ENCODE measurements at places on chromosomes 1 and 21.
A peak's percentile ranks its signal among the peaks of the same experiment; 100 is the strongest.

- peaks cover 19% of the 10 kb centered on the region for H3K4me1 ChIP-seq
- H3K27ac ChIP-seq = no peak overlapping the region
- H3K4me3 ChIP-seq = no peak overlapping the region
- H3K27me3 ChIP-seq = no peaks in the 10 kb centered on the region
Measured at GRCh38 chr1:1041092-1041523, 21.2 kb downstream of the AGRN start.

DNA sequence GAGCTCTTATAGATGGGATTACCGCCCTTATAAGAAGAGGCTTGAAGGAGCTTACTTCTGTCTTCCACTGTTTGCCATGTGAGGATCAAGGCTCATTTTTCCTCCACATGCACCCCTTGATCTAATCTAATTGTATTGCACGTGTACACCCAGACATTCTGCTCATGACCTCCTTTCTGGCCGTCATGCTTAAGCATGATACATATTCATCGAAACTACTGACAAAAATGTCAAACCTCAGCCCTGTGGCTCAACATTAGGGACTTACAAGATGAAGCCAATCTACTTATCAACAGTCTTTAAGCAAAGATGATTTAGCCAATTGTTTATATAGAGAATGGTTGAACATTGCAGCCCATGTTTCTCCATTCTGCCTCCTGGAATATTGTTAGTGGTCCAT lies 127.6 kb downstream of the XCL2 start:
- no peak overlapping the region for H3K4me3 ChIP-seq
- H3K27ac ChIP-seq = no peak overlapping the region
- no peaks in the 10 kb centered on the region for H3K4me1 ChIP-seq
- no peaks in the 10 kb centered on the region for H3K36me3 ChIP-seq
- no peaks in the 10 kb centered on the region for H3K27me3 ChIP-seq
- DNase-seq = no peak

GRCh38 chr1:63414691-63415365 lies 47.4 kb downstream of the ALG6 start:
- H3K36me3 ChIP-seq = no peaks in the 10 kb centered on the region
- no peak for DNase-seq
- H3K27me3 ChIP-seq = no peaks in the 10 kb centered on the region
- H3K27ac ChIP-seq = no peak overlapping the region

- no peak overlapping the region for H3K27ac ChIP-seq
- no peaks in the 10 kb centered on the region for H3K27me3 ChIP-seq
- no peak for DNase-seq
Measured at GRCh38 chr1:205948039-205948438, 4.8 kb upstream of the SLC26A9 start.

GRCh38 chr1:158371188-158371953 lies 17.7 kb downstream of the CD1E start:
- H3K36me3 ChIP-seq = no peaks in the 10 kb centered on the region
- no peak overlapping the region for H3K27ac ChIP-seq
- no peak overlapping the region for H3K4me3 ChIP-seq
- DNase-seq = no peak
- H3K27me3 ChIP-seq = no peaks in the 10 kb centered on the region

DNA sequence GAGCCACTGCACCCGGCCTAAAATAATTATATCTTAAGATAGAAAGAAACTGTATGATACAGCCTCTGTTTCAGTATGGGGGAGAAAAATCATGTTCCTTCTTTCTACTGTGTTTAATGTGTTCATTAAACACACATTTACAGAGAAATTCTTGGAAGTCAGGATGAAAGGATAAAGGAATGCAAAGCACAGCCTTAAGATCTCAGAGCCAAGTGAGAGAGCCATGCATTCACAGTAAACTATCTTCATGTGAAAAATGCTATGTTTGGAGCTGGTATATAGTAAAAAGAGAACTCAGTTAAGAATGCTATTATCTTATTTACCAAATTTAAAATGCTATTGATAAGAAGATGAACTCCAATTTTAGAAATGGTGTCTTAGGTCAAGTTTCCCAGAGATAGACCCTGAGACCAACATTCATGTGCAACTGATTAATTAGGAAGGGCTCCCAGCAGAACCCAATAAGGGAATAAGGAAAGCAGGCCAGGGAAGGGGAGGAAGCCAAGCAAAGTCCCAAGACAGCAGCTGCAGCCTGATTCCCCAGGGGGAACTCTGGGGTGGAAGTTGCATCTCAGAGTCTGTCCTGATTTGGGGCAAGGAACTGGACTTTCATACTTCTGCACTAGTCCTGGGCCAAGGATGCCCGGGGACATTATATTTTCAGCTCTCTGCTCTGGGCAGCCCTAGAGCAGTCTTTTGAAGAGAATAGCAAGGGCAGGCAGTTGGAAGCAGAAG lies 130.0 kb upstream of the ZNF648 start:
- peak overlapping the region; percentile 46 for H3K27ac ChIP-seq
- peaks cover 6% of the 10 kb centered on the region for H3K4me1 ChIP-seq
- H3K4me3 ChIP-seq = no peak overlapping the region
- H3K27me3 ChIP-seq = no peaks in the 10 kb centered on the region

- H3K27me3 ChIP-seq = no peaks in the 10 kb centered on the region
- DNase-seq = no peak
- no peak overlapping the region for H3K4me3 ChIP-seq
- no peaks in the 10 kb centered on the region for H3K4me1 ChIP-seq
- no peak overlapping the region for H3K27ac ChIP-seq
Measured at GRCh38 chr21:33185852-33186251, 43.9 kb upstream of the IFNAR2 start.

- H3K27me3 ChIP-seq = no peaks in the 10 kb centered on the region
- no peak overlapping the region for H3K4me3 ChIP-seq
- H3K36me3 ChIP-seq = no peaks in the 10 kb centered on the region
- no peak for DNase-seq
- no peak overlapping the region for H3K27ac ChIP-seq
Measured at GRCh38 chr1:9004700-9005394, 21.4 kb downstream of the SLC2A7 start.

GRCh38 chr1:216144661-216145450 lies 278.4 kb downstream of the USH2A start:
- DNase-seq = no peak
- H3K27me3 ChIP-seq = no peaks in the 10 kb centered on the region
- no peak overlapping the region for H3K4me3 ChIP-seq
- no peaks in the 10 kb centered on the region for H3K36me3 ChIP-seq

- no peak overlapping the region for H3K27ac ChIP-seq
- H3K36me3 ChIP-seq = no peaks in the 10 kb centered on the region
- no peak overlapping the region for H3K4me3 ChIP-seq
- no peak for DNase-seq
Measured at GRCh38 chr1:214108097-214108446, 120.3 kb downstream of the PROX1 start.

DNA sequence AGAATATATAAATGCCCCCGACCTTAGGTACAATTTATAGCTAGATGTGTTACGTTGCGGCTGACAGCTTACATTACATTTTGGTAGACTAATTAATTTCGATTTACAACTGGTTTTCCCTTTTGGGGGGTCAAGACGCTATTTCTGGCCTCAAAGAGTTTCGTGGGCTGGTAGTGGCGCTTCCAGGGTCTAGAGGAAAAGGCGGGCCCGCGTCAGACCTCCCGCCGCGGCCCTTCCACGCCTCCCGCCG lies 391 bp downstream of the IFT25 start:
- H3K4me1 ChIP-seq = peaks cover 47% of the 10 kb centered on the region
- H3K27ac ChIP-seq = peak overlapping the region; percentile 87
- H3K4me3 ChIP-seq = peak overlapping the region; percentile 70

GRCh38 chr1:95953015-95953414 lies 719.0 kb downstream of the RWDD3 start:
- H3K4me1 ChIP-seq = peaks cover 17% of the 10 kb centered on the region
- no peak overlapping the region for H3K27ac ChIP-seq
- no peak overlapping the region for H3K4me3 ChIP-seq
- H3K27me3 ChIP-seq = no peaks in the 10 kb centered on the region

- H3K36me3 ChIP-seq = no peaks in the 10 kb centered on the region
- no peaks in the 10 kb centered on the region for H3K27me3 ChIP-seq
- DNase-seq = peak; percentile 64
- no peaks in the 10 kb centered on the region for H3K4me1 ChIP-seq
Measured at GRCh38 chr1:160855181-160855981, 7.3 kb downstream of the CD244 start.

DNA sequence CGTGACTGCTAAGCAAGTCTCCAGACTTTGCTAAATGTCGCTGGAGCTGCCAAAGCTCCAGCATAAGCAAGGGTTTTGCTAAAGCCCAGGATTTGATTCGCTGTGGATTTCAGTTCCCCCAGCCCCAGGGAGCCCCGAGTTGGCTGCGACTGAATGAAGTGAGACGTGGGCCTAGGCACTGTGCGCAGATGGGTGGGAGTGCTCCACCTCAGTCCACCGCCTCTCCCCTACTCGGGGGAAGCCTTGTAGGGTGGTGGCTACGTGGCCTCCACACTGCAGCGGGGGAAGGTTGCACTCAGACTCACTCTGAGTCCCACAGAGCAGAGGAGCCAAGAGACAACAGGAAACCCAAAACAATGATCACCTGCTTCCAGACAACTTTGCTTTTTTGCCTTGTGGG lies 397.8 kb upstream of the VAMP3 start:
- H3K27ac ChIP-seq = no peak overlapping the region
- no peaks in the 10 kb centered on the region for H3K27me3 ChIP-seq
- no peaks in the 10 kb centered on the region for H3K4me1 ChIP-seq
- no peaks in the 10 kb centered on the region for H3K36me3 ChIP-seq
- no peak overlapping the region for H3K4me3 ChIP-seq

GRCh38 chr1:217574265-217574949 lies 56.5 kb downstream of the GPATCH2 start:
- no peak overlapping the region for H3K4me3 ChIP-seq
- no peaks in the 10 kb centered on the region for H3K27me3 ChIP-seq
- H3K36me3 ChIP-seq = no peaks in the 10 kb centered on the region
- H3K4me1 ChIP-seq = no peaks in the 10 kb centered on the region
- DNase-seq = no peak

GRCh38 chr1:36628804-36629203 lies 146.1 kb upstream of the CSF3R start:
- no peak for DNase-seq
- H3K4me3 ChIP-seq = no peak overlapping the region
- H3K27me3 ChIP-seq = no peaks in the 10 kb centered on the region

DNA sequence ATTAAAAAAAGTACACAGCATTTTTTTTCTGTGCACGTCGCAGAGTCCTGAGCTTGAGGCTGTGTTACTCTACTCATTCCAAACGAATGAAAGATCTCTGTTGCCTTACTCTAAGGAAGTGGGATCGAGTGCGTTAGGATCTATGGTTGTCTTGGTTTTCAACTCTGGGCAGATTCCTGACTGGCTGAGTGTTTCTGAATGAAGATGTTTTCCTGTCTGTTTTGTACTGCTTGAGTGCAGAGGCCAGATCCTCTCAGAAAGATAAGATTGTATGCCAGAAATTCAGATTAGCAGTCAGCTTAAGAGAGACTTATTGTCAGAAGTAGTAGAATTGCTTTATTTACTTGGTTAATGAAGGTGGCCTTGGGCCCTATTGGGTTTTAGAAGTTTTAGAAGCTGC lies 14.0 kb downstream of the PLA2G2E start:
- H3K4me1 ChIP-seq = no peaks in the 10 kb centered on the region
- H3K4me3 ChIP-seq = no peak overlapping the region
- no peak overlapping the region for H3K27ac ChIP-seq

GRCh38 chr1:173100476-173101107 lies 49.9 kb upstream of the TNFSF18 start:
- no peaks in the 10 kb centered on the region for H3K4me1 ChIP-seq
- no peak overlapping the region for H3K27ac ChIP-seq
- no peak for DNase-seq
- H3K4me3 ChIP-seq = no peak overlapping the region
- H3K27me3 ChIP-seq = no peaks in the 10 kb centered on the region
- H3K36me3 ChIP-seq = no peaks in the 10 kb centered on the region

DNA sequence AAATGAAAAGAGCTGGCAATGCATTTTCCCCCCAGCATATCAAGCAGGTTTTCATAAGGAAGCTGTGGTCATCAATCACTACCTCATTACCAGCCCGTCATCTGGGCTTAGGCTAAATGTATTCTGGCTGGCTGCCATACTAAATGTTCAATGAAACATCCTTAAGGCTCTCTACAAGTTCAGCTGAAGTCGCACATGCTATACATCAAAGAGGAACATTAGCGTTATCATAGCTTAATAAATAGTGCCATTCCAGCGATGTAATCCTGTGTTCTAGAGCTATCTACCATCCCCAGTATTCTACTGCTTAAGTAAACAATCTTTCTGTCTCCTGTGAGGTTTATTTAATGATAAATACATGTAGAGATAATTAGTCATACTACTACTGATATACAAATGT lies 288.8 kb downstream of the DPYD start:
- H3K4me3 ChIP-seq = no peak overlapping the region
- no peak for DNase-seq
- no peak overlapping the region for H3K27ac ChIP-seq
- H3K36me3 ChIP-seq = no peaks in the 10 kb centered on the region
- no peaks in the 10 kb centered on the region for H3K27me3 ChIP-seq

DNA sequence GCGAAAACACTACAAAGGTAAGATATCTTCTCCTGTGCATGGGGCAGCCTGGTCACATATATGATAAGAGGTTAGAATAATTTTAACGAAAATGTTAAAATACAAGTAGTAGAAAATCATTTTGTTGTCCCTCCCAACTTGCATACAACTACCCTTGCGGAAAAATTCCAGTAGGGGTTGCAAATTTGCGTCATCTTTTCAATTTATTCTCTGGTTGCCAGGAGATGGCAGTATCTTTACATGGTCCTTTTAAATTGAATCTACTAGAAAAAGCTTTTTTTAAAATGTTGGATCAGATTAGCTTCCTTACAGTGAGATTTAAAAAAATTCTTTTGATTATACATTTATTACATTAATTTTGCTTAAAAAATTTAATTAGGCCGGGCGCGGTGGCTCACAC lies 10.9 kb downstream of the S100PBP start:
- no peak for DNase-seq
- no peaks in the 10 kb centered on the region for H3K27me3 ChIP-seq
- no peaks in the 10 kb centered on the region for H3K4me1 ChIP-seq
- H3K4me3 ChIP-seq = no peak overlapping the region

GRCh38 chr1:53115403-53116306 lies 26.8 kb downstream of the SLC1A7 start:
- H3K4me1 ChIP-seq = peaks cover 14% of the 10 kb centered on the region
- no peaks in the 10 kb centered on the region for H3K27me3 ChIP-seq
- no peak for DNase-seq
- H3K36me3 ChIP-seq = no peaks in the 10 kb centered on the region
- no peak overlapping the region for H3K4me3 ChIP-seq
- no peak overlapping the region for H3K27ac ChIP-seq

GRCh38 chr21:35398346-35398982 lies 349.4 kb upstream of the RUNX1 start:
- no peaks in the 10 kb centered on the region for H3K27me3 ChIP-seq
- no peaks in the 10 kb centered on the region for H3K4me1 ChIP-seq
